ENCODE measurements at places on chromosomes 7 and 10.
A peak's percentile ranks its signal among the peaks of the same experiment; 100 is the strongest.

- DNase-seq = no peak
Measured at GRCh38 chr7:113936982-113937381, 18.2 kb upstream of the PPP1R3A start.

DNA sequence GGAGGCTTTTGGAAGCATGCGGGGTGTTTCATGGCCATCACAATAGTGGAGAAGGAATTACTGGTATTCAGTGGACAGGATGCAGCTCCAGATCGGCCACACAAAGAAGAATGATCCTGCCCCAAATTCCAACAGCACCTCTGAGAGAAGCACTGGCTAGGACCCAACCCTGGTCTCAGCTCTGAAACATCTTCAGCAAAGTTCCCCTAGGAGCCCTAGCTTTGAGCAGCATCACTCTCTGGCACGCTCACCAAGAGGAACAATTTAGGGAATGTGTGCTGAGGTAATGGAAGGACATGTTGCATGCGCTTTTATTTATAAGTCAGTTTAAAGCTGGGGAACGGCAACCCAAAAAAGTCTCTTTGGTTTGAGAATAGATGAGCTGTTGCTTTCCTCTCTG, 5.5 kb upstream of the OPN1SW start:
- DNase-seq = no peak

- no peak for DNase-seq
Measured at GRCh38 chr7:120842121-120842621, 15.8 kb downstream of the TSPAN12 start.

DNA sequence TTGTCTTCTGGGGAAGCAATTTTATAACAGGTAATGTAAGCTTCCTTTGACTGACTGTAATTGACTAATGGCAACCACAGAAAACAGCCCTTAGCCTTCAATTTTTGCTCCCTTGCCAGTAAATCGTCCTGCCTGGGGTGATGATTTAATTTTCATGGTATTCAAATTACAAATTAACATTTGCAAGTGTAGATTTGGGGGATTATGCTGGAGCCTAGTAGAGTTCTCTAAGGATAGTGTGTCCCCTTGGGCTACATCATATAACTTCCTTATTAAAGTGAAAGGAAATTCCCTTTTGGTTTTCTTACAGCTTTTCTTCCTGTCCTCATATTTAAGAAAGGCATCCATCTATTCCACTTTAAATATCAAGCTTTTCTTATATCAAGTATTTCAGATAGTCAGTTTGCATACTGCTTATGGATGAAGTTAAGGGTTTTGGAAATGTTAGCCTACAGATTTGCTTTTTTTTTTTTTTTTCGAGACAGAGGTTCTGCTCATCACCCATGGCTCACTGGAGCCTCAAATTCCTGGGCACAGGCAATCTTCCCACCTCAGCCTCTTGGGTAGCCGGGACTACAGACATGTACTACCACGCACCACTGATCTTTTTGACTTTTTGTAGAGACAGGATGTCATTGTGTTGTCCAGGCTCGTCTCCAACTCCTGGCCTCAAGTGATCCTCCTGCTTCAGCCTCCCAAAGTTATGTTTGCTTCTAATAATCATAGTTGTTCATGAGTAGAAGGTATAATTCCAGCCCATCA, 35.9 kb upstream of the HDAC9 start:
- no peak for DNase-seq

- DNase-seq = no peak
Measured at GRCh38 chr10:114174695-114175188, 739 bp upstream of the CCDC186 start.

DNA sequence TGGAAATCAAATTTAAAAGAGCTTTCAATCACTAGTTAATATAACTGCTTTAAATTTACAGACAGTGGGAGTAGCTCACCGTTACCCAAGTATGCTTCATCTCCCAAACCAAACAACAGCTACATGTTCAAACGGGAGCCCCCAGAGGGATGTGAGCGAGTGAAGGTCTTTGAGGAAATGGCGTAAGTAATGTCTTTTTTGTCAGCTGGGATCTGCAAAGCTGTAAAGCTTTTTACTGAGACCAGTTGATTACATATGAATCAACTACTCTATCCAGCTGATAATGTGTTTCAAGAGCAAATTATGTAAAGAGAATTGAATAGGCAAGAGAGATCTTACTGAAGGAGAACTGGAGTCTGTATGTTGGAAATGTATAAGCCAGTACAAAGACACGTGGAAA, 116.2 kb downstream of the GLCCI1 start:
- no peak for DNase-seq

DNA sequence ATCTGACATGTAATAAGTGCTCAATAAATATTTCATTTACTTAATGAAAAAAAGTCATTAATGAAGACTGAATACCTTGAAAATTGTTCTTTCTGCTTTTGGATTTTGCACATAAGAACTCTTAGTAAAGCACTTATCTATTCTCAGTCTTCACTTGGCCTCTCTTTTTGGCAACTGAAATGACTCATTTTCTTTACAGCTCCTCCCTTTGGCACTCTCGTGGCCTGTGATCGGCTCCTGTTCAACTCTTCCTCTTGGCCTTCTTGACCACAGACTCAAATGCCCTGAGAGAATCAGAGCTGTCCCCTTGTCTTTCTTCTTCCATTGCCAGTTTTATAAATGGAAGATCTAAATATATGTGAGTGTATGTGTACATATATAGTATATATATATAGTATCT, 54.2 kb downstream of the FOXP2 start:
- DNase-seq = no peak

DNA sequence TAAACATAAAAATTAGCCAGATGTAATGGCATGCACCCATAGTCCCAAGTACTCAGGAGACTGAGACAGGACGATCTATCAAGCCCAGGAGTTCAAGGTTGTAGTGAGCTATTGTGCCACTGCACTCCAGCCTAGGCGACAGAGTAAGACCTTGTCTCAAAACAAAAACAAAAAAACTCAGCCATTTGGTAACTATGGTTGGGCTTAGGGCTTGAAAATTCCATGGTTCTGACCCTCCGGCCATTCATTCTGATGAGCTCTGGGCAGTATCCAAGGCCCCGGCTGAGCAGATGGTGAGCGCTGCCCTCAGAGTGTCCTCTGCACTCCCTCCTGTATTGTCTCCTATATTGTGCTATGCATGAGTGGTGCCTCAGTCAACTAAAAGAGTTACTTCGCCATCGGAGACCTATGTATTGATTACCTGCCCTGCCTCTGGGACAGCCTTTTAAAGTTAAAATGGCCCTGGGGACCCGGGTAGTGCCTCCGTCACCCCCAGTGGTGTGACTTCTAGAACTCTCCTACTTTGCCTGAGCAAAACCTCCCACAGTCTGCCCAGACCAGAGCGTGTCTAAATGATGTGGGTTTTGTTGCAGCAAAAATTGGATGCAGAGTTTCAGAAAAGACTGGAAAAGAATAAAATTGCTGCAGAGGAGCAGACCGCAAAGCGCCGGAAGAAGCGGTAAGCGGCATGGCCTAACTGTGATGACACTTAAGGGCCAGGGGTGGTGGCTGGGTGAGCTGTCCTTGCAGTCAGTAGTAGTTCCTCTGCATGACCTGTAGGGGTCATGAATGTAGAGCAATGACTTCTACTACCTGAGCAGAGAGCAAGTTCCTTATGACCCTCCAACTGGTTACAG, 8.1 kb downstream of the PRKRIP1 start:
- DNase-seq = peak; percentile 81

- no peak for DNase-seq
Measured at GRCh38 chr7:67754651-67755050, 758.0 kb downstream of the TYW1 start.

- DNase-seq = peak; percentile 87
Measured at GRCh38 chr7:191981-192649, at the start of gene FAM20C. FAM20C (plus strand) TSS chr7:192571; CDS start chr7:193200, 629 bp downstream.

- no peak for DNase-seq
Measured at GRCh38 chr7:154167807-154168206, 115.6 kb downstream of the DPP6 start.

DNA sequence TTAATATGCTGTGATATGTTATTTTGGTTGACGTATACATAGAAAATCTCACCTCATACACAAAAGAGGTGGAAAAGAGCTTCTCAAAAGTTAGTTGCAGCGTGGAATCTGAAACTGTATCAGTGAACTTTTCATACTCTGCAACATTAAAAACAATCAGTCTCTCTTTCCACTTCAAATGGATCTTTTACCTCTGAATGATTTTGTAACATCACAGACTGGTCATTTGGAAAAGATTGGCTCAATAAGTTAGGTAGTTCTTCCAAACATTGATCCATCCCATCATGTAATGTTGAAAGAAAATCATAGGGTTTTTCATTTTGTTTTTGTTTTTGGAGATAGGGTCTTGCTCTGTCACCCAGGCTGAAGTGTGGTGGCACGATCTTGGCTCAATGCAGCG, 131.1 kb downstream of the AHR start:
- no peak for DNase-seq

DNA sequence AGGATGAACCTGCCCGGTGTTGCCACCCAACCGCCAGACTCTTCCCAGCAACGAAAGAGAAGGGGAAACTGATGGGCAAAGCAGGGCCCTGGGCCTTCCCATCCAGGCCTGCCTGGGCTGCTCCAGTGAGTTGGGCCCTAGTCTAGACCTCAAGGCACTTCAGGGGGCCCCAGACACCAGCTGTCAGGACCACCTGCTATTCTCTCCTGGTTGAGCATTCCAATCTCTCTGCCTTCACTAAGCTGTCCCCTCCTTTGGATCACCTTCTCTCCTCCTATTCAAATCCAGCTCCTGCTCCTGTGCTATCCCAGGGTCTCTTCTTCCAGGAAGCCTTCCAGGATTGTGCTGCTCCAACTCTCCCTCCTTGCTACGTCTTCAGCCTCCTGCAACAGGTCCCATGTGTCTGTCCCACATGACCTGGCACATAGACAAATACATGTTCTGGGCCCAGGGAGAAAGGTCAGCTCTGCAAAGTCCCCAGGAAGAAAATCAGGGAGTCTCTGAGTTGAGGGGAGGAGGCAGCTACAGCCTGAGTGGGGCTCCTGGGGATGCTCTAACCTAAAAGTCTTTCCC, 3.1 kb downstream of the STX1A start:
- DNase-seq = no peak

GRCh38 chr7:103149808-103150180, 895 bp upstream of the NAPEPLD start:
- no peak for DNase-seq

GRCh38 chr10:62681211-62681940, 123.1 kb upstream of the ADO start:
- no peak for DNase-seq

GRCh38 chr7:29364661-29365060, 170.1 kb downstream of the CHN2 start:
- no peak for DNase-seq

- no peak for DNase-seq
Measured at GRCh38 chr7:138720286-138720685, 19.1 kb upstream of the SVOPL start.

- no peak for DNase-seq
Measured at GRCh38 chr10:13956826-13957225, 370.1 kb downstream of the PRPF18 start.

DNA sequence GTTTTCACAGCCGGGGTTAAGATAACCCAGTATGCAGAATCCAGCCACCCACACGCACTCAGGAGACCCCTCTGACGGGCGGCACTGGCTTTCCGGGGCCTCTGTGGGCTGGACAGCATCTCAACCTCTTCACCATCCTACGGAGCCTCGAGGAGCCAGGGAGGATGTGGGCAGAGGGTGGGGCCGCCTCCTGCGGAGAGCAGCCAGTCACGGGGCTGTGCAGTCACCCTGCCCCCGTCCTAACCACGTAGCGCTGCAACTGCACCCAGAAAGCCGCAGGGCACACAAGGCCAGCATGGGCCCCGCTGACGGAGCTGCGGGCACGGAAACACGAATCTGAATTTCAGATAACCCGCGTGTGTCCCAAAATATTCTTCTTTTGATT, 270.3 kb downstream of the ELFN1 start:
- DNase-seq = no peak

DNA sequence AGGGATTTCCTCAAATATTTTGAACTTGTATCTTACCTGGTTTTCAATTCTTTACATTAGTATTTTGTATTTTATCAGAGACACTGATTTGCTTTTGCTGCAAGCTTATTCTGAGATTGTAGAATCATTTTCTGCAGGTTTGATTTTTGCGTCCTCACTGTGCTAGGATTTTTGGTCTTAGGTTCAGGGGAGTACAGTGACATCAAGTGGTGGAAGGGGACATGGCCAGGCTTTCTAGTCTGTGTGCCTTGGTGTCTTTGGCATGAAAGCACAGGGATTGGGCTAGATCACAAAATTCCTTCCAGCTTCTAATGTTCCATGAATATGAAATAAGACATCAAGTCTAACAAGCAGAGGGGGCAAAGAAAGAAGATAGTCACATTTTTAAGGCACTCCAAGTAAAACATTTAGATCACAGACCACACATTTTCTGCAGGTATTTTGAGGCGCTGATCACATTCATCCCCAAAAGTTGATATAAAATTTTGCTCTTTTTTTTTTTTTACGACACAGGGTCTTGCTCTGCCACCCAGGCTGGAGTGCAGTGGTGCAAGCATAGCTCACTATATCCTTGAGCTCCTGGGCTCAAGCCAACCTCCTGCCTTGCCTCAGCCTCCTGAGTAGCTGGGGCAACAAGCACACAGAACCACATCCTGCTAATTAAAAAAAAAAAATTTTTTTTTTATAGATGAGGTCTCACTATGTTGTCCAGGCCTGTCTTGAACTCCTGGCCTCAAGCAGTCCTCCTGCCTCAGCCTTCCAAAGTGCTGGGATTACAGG, 124.4 kb downstream of the PON1 start:
- peak; percentile 57 for DNase-seq

GRCh38 chr7:46178661-46179060, 257.6 kb upstream of the IGFBP3 start:
- DNase-seq = no peak

- DNase-seq = no peak
Measured at GRCh38 chr7:17560966-17561365, 262.5 kb downstream of the AHR start.

DNA sequence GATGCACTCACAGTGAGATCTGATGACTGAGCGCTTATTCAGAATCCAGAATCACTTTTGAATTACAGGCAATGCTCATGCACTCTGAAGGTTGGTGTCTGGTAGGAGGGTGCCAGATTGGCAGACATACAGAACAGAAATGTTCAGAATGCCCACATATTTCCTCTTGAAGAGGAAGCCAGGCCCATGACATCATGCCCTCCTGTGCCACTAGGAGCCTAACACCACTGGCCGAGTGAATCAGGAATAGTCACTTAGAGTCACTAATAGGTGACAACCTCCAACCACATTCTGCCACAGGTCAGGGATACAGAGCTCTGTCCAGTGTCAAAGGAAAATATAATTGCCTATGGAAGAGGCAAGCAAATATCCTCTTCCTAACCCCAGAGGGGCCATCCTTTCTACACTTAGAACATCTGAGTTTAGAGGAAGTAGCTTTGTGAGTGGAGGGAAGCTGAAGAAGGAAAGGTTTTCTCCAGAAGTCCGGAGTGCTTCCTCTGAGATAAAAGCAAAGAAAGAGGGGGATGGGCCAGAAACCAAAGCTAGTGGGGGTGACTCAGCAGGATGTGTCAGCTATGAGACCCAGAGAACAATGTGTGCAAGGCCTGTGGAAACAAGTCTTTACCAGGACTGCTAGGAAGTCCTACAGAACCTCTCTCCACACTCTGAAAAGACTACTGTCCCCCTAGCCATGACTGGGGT, 838.8 kb downstream of the GRID1 start:
- no peak for DNase-seq
